ENCODE measurements at places on chromosomes 6 and 20.

- DNase-seq, result peak; percentile 4
These were observed 117.6 kb upstream of the CDH4 start for GRCh38 chr20:61134296-61135030.

DNA sequence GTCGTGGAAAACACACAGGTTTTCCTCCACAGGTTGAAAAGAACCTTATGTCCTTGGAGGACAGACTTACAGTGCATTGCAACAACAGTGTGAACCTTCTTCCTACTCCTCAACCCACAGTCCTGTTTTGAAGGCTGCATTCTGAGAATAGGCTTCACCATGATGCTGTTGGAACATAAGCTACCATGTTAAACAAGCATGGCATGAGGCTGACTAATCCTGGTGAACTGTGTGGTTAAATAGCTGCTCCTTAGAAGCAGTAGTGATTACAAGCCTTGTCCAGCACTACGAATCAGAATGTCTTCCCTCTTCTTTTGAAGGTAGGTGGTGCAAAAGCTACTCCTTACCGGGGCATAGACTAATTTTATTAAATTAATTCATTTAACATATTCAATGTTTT lies 368.5 kb upstream of the EPHA7 start:
- DNase-seq, result no peak

- DNase-seq, result peak; percentile 15
These were observed 34.1 kb upstream of the HLA-DQB1 start for GRCh38 chr6:32700391-32701040.

DNA sequence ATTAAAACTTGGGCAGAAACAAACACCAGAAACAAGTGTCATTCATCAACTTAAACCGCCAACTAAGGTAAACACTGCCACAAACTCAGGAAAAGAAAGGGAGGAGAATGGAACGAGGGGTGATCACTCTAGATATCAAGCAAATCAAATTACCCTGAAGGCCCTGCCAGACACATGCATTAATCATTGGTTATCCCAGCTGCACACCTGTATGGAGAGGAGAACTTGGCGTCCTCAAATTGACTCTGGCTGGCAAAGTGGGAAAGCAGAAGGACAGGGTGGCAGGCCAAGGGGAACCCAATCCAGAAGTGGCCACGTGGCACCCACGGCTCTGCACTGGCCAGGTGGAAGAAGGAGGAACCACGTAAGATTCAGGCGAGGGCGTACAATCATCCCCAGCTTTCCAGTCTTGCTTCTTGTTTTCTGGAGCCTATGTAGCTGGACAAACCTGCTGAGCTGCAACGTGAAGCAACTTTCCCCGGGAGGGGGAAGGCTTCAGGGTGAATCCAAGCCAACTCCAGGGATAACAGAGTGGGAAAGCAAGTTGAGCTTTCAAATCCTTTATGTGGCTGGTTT lies 156.2 kb upstream of the JARID2 start:
- no peak for DNase-seq

GRCh38 chr20:35240811-35241293 lies 14.4 kb downstream of the MMP24 start:
- no peak for DNase-seq
